ENCODE measurements at places on chromosomes 2 and 18. TPM values are rescaled to one million over a fixed set of nuclear protein-coding genes. Genes with fewer than 3 reads are reported as not detected.

- no peak for DNase-seq
- H3K4me1 ChIP-seq = no peaks in the 10 kb centered on the region
- H3K27ac ChIP-seq = no peak overlapping the region
- H3K36me3 ChIP-seq = no peaks in the 10 kb centered on the region
- no peak overlapping the region for H3K4me3 ChIP-seq
- H3K27me3 ChIP-seq = peaks cover 3% of the 10 kb centered on the region
Measured at GRCh38 chr2:205964111-205964761, 121.7 kb downstream of the INO80D start.

- no peaks in the 10 kb centered on the region for H3K36me3 ChIP-seq
- no peak for DNase-seq
- no peak overlapping the region for H3K27ac ChIP-seq
- no peak overlapping the region for H3K4me3 ChIP-seq
Measured at GRCh38 chr18:43236921-43237320, 40.4 kb downstream of the SYT4 start.

GRCh38 chr2:43065871-43066270 lies 160.5 kb downstream of the ZFP36L2 start:
- no peak for DNase-seq
- H3K36me3 ChIP-seq = no peaks in the 10 kb centered on the region
- no peak overlapping the region for H3K27ac ChIP-seq
- H3K4me1 ChIP-seq = peaks cover 23% of the 10 kb centered on the region
- H3K27me3 ChIP-seq = no peaks in the 10 kb centered on the region
- no peak overlapping the region for H3K4me3 ChIP-seq

DNA sequence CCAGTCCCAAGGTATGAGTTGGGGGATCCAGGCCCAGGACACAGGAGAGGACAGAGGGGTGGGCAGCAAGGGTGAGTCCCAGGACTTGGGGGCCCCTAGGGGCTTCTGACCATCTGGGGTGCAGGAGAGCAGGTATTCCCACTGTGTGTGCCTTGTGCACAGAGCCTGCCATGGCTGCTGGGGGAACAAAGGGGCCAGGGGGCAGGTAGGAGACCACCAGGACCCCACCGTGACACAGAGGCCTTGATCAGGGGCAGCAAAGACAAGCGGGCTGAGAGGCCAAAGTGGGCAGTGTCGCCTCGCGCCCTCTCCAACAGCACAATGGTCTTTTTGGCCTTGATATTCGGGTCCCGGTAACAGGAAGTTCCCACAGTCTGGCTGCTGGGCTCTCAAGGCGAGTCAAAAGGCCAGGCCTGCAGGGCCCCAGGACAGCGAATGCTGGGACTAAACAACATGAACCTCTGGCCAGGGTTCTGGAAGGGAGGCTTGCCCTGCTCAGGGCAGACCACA lies 12.3 kb upstream of the GPR17 start:
- H3K27ac ChIP-seq = peak overlapping the region; percentile 94
- peaks cover 4% of the 10 kb centered on the region for H3K36me3 ChIP-seq
- H3K4me3 ChIP-seq = no peak overlapping the region
- peaks cover 100% of the 10 kb centered on the region for H3K4me1 ChIP-seq
- no peak for DNase-seq

GRCh38 chr2:127371037-127371436 lies 16.7 kb downstream of the MAP3K2 start:
- H3K4me3 ChIP-seq = no peak overlapping the region
- no peaks in the 10 kb centered on the region for H3K36me3 ChIP-seq
- H3K4me1 ChIP-seq = peaks cover 60% of the 10 kb centered on the region
- H3K27ac ChIP-seq = peak overlapping the region; percentile 7
- DNase-seq = peak; percentile 52
- H3K27me3 ChIP-seq = no peaks in the 10 kb centered on the region

GRCh38 chr18:69257861-69258458 lies 142.7 kb upstream of the DOK6 start:
- H3K27ac ChIP-seq = no peak overlapping the region
- DNase-seq = no peak
- no peak overlapping the region for H3K4me3 ChIP-seq
- no peaks in the 10 kb centered on the region for H3K36me3 ChIP-seq
- H3K27me3 ChIP-seq = no peaks in the 10 kb centered on the region
- H3K4me1 ChIP-seq = no peaks in the 10 kb centered on the region

DNA sequence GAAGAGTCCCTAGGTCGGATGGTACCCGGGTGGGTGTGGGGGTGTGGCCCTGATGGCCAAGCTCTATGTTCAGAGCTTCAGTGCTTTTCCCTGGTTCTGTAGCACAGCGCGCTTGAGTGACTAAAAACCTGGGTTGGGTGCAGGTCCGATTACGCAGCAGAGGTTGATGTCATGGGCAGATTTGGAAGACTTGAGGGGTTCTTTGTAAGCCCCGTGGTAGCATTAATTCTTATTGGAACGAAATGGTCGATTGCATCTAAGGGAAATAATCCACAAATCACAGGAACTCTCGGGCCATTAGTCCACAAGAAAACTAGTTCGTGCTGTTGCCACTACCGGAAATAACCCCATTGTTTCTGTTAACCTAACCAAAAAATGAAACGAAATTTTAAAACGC lies 9.0 kb downstream of the HOXD8 start:
- peak overlapping the region; percentile 45 for H3K27ac ChIP-seq
- H3K36me3 ChIP-seq = no peaks in the 10 kb centered on the region
- peaks cover 27% of the 10 kb centered on the region for H3K4me1 ChIP-seq
- no peak overlapping the region for H3K4me3 ChIP-seq
- H3K27me3 ChIP-seq = peaks cover 100% of the 10 kb centered on the region

GRCh38 chr2:130766711-130767407 lies 11.5 kb downstream of the AMER3 start:
- DNase-seq = no peak
- no peak overlapping the region for H3K4me3 ChIP-seq

DNA sequence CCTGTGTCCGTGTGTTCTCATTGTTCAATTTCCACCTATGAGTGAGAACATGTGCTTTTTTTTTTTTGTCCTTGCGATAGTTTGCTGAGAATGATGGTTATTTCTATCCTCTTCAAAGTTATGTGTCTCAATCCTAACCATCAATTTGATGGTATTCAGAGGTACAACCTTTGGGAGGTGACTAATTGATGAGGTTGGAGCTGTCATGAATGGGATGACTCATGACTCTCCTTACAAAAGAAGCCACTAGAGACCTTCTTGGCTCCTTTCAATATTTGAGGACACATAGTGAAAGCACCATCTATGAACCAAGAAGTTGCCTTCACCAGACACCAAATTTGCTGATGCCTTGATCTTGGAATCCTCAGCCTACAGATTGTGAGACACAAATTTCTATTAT lies 677.1 kb upstream of the DDX18 start:
- no peak overlapping the region for H3K27ac ChIP-seq
- no peak for DNase-seq
- no peaks in the 10 kb centered on the region for H3K36me3 ChIP-seq
- no peaks in the 10 kb centered on the region for H3K4me1 ChIP-seq

DNA sequence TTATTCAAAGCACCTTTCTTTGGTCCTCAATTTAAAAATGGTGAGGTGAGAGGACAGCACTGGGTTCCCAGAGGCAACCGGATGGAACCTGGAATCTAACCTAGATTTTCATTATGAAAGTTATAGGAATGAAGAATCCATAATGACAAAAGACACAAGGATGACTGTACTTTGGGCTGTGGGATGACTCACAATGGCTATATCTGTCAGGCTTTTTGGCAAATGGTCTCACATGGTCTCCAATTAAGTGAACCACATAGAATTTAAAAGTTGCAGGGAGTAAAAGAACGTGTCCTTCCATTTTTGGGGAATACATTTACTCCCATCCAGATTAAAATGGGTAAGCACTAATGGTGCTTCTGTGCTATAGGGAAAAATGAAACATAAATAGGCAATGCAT lies 31.8 kb upstream of the LYPD1 start:
- no peak overlapping the region for H3K4me3 ChIP-seq
- no peak overlapping the region for H3K27ac ChIP-seq
- no peaks in the 10 kb centered on the region for H3K4me1 ChIP-seq
- no peaks in the 10 kb centered on the region for H3K36me3 ChIP-seq
- no peak for DNase-seq

GRCh38 chr2:12057436-12058166 lies 311.2 kb downstream of the LPIN1 start:
- H3K27ac ChIP-seq = no peak overlapping the region
- H3K36me3 ChIP-seq = no peaks in the 10 kb centered on the region
- H3K4me1 ChIP-seq = no peaks in the 10 kb centered on the region

DNA sequence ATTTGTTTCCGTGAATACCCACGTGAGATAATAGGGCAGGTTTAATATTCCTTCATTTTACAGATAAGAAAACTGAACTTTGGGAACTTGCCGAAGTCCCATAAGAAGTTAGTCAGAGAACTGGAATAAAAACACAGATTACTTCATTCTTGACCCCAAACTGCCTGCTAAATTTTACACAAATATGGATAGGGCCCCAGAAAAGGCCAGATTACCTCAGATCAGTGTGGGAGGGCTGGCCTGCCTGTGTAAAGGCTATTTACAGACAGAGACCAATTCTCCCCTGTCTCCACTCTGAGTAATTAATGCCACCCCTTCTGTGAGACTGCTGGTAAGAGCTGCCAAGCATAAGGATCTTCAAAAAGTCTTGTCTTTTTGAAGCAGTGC lies 139.2 kb downstream of the MGAT5 start:
- H3K27ac ChIP-seq = peak overlapping the region; percentile 20
- no peak for DNase-seq
- H3K36me3 ChIP-seq = no peaks in the 10 kb centered on the region

GRCh38 chr2:127504552-127505430 lies 21.5 kb downstream of the IWS1 start:
- H3K36me3 ChIP-seq = peaks cover 56% of the 10 kb centered on the region
- H3K27ac ChIP-seq = no peak overlapping the region
- peaks cover 38% of the 10 kb centered on the region for H3K4me1 ChIP-seq
- no peak overlapping the region for H3K4me3 ChIP-seq
- H3K27me3 ChIP-seq = no peaks in the 10 kb centered on the region

DNA sequence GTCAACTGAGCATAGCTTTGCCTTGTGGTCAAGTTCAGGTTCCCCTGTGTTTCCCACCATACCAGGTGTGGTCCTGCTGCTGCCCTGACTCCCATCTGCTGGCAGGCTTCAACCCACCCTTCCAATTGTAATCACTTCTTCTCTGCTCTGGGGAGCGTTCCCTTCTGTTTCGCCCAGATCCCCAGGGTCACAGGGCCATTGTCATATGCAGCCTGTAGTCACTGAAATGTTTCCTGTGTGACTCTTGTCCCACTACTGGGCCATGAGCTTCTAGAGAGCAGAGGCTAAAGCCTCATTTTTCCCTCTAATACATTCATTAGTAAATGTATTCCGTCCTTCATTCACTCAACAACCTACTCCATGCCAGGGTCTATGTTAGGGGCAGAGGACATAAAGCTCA lies 75.0 kb upstream of the LAPTM4A start:
- H3K4me3 ChIP-seq = no peak overlapping the region
- no peaks in the 10 kb centered on the region for H3K36me3 ChIP-seq
- peaks cover 17% of the 10 kb centered on the region for H3K4me1 ChIP-seq
- H3K27ac ChIP-seq = peak overlapping the region; percentile 72

DNA sequence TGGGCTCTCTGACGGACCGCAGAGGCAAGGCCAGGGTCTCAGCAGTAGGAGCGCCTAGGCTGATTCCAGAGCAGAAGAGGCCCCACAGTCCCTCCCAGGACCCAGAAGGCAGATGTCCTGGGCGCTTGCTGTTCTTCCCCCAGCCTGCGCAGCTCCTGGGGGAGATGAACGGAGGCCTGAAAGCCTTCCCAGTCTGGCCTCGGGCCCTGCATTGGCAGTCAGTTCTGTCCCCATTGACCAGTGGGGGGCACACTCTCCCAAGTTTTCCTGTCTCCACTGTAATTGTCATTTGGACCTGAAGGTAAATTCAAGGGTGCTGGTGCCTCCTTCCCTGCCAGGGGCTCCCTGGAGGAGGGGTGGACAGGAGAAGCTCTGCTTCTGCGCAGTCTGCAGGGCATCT lies 345.7 kb downstream of the CYP26B1 start:
- no peak overlapping the region for H3K27ac ChIP-seq
- H3K4me1 ChIP-seq = peaks cover 17% of the 10 kb centered on the region
- H3K36me3 ChIP-seq = no peaks in the 10 kb centered on the region
- peaks cover 8% of the 10 kb centered on the region for H3K27me3 ChIP-seq
- DNase-seq = peak; percentile 69

GRCh38 chr2:16635791-16636699 lies 29.6 kb downstream of the CYRIA start:
- no peak for DNase-seq
- no peak overlapping the region for H3K4me3 ChIP-seq
- H3K4me1 ChIP-seq = peaks cover 61% of the 10 kb centered on the region
- H3K27ac ChIP-seq = no peak overlapping the region
- peaks cover 23% of the 10 kb centered on the region for H3K27me3 ChIP-seq

DNA sequence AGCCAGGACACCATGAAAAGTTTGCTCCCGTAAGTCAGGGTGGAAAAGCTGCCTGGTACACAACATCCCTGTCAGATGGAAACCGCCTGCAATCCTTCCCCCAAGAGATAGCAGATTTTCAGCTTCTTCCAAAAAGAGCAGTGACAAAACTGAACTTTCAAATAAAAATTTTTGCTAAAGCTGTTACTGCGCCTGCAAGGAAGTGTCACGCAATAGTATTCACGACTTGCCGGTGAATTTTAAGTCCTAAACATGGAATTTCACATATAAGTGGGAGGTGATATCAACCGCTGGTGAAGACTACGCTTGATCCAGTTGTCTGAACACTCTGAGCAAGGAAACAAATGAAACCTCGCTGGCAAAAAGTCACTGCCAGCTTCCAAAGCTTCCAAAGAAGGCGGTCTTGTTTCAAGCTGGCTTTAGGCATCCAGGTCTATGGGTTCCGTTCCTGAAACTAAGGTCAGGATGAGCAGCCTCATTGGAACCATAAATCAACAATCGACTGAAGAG lies 2.8 kb downstream of the COL6A3 start:
- H3K36me3 ChIP-seq = no peaks in the 10 kb centered on the region
- peaks cover 43% of the 10 kb centered on the region for H3K27me3 ChIP-seq
- peaks cover 38% of the 10 kb centered on the region for H3K4me1 ChIP-seq

DNA sequence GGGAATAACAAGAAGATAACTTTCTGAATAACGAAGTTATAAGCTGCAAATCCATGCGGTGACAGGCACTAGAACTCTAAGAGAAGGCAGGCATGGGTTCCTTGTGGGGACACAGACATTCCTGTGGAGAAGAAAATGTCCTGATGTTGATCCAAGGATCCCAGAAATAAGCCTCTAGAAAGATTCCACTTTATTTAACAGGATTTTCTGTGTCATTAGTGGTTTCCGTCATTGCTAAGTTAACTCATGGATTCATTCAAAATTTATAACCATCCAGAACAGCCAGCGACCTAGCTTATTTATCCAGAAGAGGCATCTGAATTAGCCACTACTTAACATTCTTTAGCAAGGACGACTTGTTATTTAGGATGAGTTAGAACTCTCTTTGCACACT lies 10.0 kb upstream of the CD302 start:
- H3K4me3 ChIP-seq = no peak overlapping the region
- peaks cover 9% of the 10 kb centered on the region for H3K4me1 ChIP-seq
- no peaks in the 10 kb centered on the region for H3K27me3 ChIP-seq
- no peak for DNase-seq
- no peak overlapping the region for H3K27ac ChIP-seq

Gene ACMSD
- total RNA-seq = not detected

Gene COL6A3
- total RNA-seq = 57.1 TPM

Gene MAP2
- 6.2 TPM for total RNA-seq

Gene PRKAG3
- total RNA-seq = 0.14 TPM

Gene PDE6D
- 15.5 TPM for total RNA-seq
